Uterine smooth muscle cell (primary cell): ENCODE measurements at places on chromosomes 1 and 21. TPM values are rescaled to one million over a fixed set of nuclear protein-coding genes. Genes with fewer than 3 reads are reported as not detected.

The PKLR gene
- total RNA-seq: not detected in 2 replicates

The NOTCH2NLA gene
- 113 and 140 TPM in 2 replicates for total RNA-seq

The CTBS gene
- total RNA-seq: 11.6 and 16.4 TPM in 2 replicates

The LRRC8C gene
- 6.1 and 9.2 TPM in 2 replicates for total RNA-seq

The SIK1 gene
- total RNA-seq: 0.66 and 1.1 TPM in 2 replicates

The SPRR3 gene
- total RNA-seq: not detected in 2 replicates

The RHBDL2 gene
- 0.25 and 0.77 TPM in 2 replicates for total RNA-seq

The IGSF3 gene
- total RNA-seq: 0.37 and 0.66 TPM in 2 replicates

The CNR2 gene
- not detected in 2 replicates for total RNA-seq

The CELA2B gene
- total RNA-seq: not detected in 2 replicates

The CA14 gene
- 0.11 TPM in 1 of 2 replicates, not detected in the other for total RNA-seq

The NBPF4 gene
- total RNA-seq: not detected in 2 replicates

The RAB25 gene
- not detected in 2 replicates for total RNA-seq

The LCE1C gene
- total RNA-seq: not detected in 2 replicates

The AGMAT gene
- total RNA-seq: 1.1 and 1.8 TPM in 2 replicates

The PROX1 gene
- total RNA-seq: under 0.01 and 0.12 TPM in 2 replicates

The CFHR2 gene
- not detected in 2 replicates for total RNA-seq

The CDCA8 gene
- 5.2 and 27.9 TPM in 2 replicates for total RNA-seq

The SLC41A1 gene
- total RNA-seq: 12.5 and 25.6 TPM in 2 replicates

The KCNJ15 gene
- 0.75 and 1.2 TPM in 2 replicates for total RNA-seq

The RCSD1 gene
- not detected in 2 replicates for total RNA-seq

The GPR52 gene
- total RNA-seq: 0.89 and 1.1 TPM in 2 replicates

The TMCC2 gene
- total RNA-seq: 3.2 and 4.7 TPM in 2 replicates

The CACHD1 gene
- 2.8 and 5.0 TPM in 2 replicates for total RNA-seq

The YARS1 gene
- total RNA-seq: 234 and 277 TPM in 2 replicates

The TRABD2B gene
- not detected in 2 replicates for total RNA-seq

The PMVK gene
- total RNA-seq: 6.9 and 9.6 TPM in 2 replicates

The DNAJC6 gene
- total RNA-seq: 0.44 and 0.62 TPM in 2 replicates

The EVA1B gene
- total RNA-seq: 233 and 252 TPM in 2 replicates

The KCNK1 gene
- 28.7 and 32.8 TPM in 2 replicates for total RNA-seq

The TMEM82 gene
- total RNA-seq: not detected in 2 replicates

The IL22RA1 gene
- under 0.01 and 0.12 TPM in 2 replicates for total RNA-seq

The GBP6 gene
- total RNA-seq: 0.11 TPM in 1 of 2 replicates, not detected in the other

The PLPPR5 gene
- total RNA-seq: 0.12 and 0.89 TPM in 2 replicates

The COL24A1 gene
- 0.87 and 1.3 TPM in 2 replicates for total RNA-seq

The RBM8A gene
- total RNA-seq: 110 and 207 TPM in 2 replicates

The RPTN gene
- total RNA-seq: not detected in 2 replicates

The LRRN2 gene
- total RNA-seq: under 0.01 TPM in 1 of 2 replicates, not detected in the other

The DNMT3L gene
- total RNA-seq: not detected in 2 replicates

The C1orf35 gene
- total RNA-seq: 9.2 and 14.3 TPM in 2 replicates

The SF3B4 gene
- 5.9 and 11.5 TPM in 2 replicates for total RNA-seq

The IVL gene
- 0.37 and 1.7 TPM in 2 replicates for total RNA-seq

The RHD gene
- 0.12 TPM in 1 of 2 replicates, not detected in the other for total RNA-seq

The RAB42 gene
- 2.3 and 3.2 TPM in 2 replicates for total RNA-seq

The AGT gene
- 0.22 and 0.50 TPM in 2 replicates for total RNA-seq

The EPRS1 gene
- 235 and 253 TPM in 2 replicates for total RNA-seq

The CD1D gene
- 0.11 and 0.25 TPM in 2 replicates for total RNA-seq

The HUNK gene
- total RNA-seq: under 0.01 and 0.12 TPM in 2 replicates

The TRNP1 gene
- 28.4 and 62.3 TPM in 2 replicates for total RNA-seq

The CHIA gene
- not detected in 2 replicates for total RNA-seq

The OR2T33 gene
- not detected in 2 replicates for total RNA-seq

The OMA1 gene
- total RNA-seq: 15.9 and 30.4 TPM in 2 replicates

The PCAT6 gene
- total RNA-seq: not detected in 2 replicates

The SIPA1L2 gene
- 0.44 and 2.1 TPM in 2 replicates for total RNA-seq
